ENCODE measurements at places on chromosomes 1 and 21.

- DNase-seq: no peak
Observed at GRCh38 chr1:150383631-150384324, 19.8 kb downstream of the RPRD2 start.

GRCh38 chr1:23403038-23403336, 21.6 kb downstream of the TCEA3 start:
- DNase-seq: no peak

DNA sequence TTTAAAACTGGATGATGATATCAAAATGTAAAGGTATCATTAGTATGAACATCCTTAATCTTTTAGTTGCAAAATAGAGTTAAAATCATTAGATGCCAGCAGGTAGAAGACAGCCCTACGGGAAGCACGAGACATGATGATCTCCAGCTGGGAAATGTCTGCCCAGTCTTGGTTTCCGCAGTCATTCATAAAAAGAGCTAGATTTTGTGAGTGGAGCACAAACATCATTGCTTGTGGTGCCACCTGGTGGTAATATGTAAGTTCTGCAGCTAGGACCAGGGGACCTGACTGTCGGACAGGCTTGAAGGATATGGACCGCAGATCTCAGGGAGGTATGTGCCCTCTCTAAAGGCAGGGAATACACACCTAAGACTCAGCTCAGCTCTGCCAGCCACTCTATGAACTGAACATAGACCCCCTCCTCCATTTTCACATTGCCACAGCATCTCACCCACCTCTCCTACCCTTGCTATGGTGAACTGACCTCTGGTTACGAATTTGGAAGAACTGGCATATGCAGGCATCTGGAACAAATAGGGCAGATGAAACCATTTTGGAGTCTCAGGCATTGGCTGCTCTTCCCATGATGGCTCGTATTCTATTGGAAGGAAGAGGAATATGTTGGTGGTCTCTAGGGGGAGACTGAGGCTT, 9.2 kb downstream of the FCMR start:
- no peak for DNase-seq

DNA sequence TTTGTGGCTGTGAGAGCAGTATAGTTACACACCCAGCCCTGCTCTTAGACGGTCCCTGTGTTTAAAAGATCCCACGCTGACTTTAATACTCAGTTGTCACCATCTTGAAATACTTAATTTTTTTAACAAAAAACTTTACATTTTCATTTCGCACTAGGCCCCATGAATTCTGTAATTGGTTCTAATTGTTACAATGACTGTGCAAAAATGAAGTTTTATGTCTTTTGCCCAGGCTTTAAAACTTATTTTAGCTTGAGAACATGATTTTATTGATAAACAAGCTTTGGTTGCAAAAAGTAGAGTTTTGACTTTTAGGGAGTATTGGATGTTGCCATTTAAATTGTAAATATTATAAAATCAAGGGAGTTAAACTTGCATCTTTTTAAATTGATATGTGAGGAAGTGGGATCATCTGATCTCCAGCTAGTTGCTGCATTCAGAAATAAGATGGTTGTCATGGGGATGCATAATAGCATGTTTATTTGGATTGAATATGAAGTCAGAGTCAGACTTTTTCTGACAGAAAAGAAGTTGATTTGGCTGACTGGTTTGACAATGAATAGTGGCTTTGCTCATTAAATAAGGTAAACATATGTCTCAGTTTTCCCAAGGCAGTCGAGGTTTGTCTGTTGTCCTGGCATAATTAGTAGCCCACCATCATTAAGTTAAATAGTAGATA, 23.0 kb upstream of the CRP start:
- DNase-seq: no peak

DNA sequence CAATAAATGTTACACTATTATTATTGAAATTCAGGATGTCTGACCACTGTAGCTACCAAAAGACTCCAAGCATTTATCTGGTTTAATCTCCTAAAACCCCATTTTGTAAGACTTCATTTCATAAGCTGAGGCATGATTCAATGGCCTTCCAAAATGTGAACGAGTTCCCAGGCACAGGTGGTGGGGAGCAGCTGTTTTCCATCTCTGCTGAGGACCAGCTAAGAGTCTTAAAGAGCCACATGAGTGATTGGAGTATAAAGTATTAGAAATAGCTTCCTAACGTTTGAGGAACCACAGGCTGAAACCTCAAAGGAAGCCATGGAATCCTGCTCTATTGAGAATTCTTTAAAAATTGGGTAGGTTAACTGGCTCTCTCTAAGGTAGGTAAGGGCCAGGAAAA, 44.9 kb downstream of the SEC16B start:
- DNase-seq: no peak

GRCh38 chr1:53556657-53557227, 97.5 kb downstream of the DMRTB1 start:
- DNase-seq: no peak

DNA sequence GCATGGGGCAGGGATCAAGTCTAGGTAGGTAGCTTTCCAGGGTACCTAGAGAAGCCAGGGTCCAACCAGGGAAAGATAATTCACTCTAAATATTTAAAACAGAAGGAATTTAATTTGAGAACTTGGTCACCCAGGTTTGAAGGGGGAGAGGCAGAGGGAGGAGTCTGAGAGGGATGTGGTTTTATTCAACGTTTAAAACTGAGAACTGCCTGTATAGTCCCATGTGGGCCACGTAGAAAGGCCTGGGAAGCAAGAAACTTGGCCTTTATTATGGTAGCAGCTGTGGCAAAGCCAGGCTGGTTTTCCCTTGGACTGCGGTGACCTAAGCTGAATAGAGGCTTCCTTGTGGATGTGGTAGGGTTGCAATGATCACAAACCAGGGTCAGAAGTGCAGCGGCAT, 42.0 kb upstream of the DUSP10 start:
- no peak for DNase-seq

- no peak for DNase-seq
Observed at GRCh38 chr1:234730770-234731568, 121.0 kb upstream of the IRF2BP2 start.

DNA sequence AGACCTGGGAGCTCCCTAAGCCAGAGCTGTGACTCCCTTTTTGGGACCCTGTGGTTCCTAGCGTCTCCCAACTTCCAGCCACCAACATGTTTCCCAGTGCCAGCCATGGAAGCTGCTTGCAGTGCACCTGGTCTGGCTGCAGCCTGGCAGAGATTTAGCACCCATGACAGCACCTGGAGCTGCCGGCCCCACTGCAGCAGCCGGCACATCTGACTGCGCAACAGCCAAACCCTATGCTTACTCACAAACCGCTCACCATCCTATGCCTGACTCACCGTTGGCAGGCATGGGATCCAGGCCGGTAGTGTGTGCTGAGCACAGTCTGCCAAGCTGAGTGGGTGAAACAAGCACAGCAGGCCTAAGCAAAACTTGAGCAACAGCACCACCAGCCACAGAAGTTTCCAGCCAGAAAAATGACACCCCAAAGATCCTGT, 435.9 kb upstream of the PRMT6 start:
- no peak for DNase-seq

GRCh38 chr1:81549588-81550127, 251.1 kb upstream of the ADGRL2 start:
- no peak for DNase-seq

- DNase-seq: no peak
Observed at GRCh38 chr1:226034482-226034881, 28.0 kb upstream of the H3-3A start.

DNA sequence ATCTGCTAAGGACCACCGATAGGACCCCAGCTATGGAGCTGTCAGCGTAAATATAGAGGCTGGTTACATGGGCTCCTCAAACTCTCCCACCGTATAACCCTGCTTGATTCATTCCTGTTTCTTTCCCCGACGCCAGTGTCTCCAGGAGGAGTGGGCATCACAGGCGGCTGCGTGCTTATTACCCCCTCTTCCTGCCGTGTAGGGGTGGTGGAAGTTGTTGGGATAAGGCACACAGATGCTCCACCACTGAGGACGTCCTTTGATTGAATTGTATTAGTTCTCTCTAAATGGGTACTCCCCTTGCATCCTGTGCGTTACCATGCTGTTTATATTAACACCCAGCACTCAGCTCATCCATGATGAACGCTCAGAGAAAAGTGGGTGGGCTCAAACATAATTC, 104.6 kb downstream of the ZBTB18 start:
- DNase-seq: no peak

GRCh38 chr1:64561993-64562392, 92.1 kb downstream of the CACHD1 start:
- DNase-seq: no peak

DNA sequence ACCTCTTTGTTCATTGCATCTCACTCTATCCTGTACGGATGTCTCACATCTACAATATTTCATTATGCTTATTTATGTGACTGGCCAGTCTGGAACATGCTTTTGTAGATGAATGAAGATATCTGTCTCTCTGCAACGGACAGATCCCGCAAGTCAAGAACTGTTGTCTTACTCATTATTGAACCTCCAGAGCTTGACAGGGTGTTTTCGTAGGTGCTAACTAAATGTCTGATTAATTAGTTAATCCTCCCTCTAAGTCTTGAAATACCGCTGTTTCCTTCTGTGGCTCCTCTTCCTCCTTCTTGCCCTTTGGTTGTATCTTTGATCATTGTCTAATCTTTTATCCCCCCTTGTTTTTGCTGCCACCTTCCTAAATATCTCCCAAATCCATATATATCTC, 3.2 kb upstream of the C1orf162 start:
- DNase-seq: no peak

DNA sequence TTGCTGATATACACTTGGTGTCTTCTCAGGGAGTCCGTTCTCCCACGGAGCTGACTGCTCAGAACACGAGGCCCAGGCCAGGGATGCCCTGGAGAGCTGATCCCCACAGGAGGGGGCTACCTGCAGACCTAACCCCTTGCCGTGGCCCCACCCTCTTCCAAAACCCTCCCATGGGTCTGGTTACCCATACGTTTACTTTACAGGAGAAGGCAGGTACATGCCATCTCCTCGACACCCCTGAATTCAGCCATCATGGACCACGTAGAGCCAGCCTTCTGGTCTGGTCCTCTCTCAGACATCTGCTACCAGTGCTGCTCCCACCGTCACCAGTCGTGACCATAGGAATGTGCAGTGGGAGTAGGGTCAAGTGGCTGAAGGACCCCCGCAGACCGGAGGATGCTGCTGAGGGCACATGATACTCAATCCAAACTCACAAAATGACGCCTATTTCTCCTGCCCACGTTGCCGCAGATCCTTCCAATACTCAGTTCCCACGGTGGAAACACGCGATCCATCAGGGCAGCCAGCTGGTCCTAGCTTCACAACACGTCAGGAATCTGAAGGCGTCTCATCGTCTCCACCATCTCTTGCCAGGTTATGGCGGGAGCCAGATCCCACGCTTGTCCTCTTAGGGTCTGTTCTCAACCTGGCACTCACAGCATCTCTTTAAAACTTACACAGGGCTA, 26.7 kb downstream of the PGBD5 start:
- DNase-seq: no peak

- DNase-seq: no peak
Observed at GRCh38 chr1:195715652-195716051, 892.6 kb downstream of the KCNT2 start.

DNA sequence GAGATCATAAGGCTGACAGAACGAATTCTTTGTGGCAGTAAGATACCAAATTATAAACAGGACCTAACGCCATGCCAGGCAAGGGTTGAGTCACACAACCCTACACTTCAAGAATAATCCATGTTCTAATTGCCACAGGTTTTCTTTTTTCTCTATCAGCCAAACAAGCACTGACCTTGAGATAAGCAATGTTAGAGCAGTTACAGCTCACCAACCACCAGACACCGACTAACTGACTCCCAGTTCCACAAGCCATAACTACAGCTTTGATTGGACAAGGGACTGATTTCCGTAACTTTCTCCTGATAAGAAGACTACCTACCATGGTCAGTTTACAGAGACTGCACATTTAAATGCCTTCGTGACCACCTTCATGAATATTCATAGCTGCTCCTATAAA, 149.6 kb downstream of the PTPRU start:
- DNase-seq: no peak

DNA sequence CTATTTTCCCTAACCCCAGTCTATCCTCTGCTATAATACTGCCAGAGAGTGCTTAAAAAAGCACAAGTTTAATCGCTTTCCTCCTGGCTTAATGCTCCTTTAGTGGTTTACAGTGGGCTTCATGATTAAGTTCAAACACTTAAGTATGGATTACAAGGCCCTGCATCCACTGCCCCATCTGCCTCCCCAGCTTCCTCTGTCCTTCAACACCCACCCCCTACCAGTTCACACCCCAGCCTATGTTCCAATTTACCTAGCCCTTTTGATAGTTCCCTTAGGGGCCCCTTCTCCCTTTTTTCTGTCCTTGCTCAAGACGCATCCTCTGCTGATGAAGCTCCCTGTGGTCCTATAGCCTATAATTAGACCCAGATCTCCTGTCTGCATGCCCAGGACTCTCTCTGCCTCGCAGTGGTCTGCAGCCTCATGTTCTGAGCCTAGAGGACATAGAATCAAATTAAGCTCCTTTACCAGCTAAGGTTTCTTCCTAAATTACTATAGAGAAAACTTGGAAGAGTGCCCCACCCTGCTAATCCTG, 212.5 kb downstream of the FGGY start:
- DNase-seq: no peak

- no peak for DNase-seq
Observed at GRCh38 chr1:161885003-161885402, 118.9 kb downstream of the ATF6 start.

DNA sequence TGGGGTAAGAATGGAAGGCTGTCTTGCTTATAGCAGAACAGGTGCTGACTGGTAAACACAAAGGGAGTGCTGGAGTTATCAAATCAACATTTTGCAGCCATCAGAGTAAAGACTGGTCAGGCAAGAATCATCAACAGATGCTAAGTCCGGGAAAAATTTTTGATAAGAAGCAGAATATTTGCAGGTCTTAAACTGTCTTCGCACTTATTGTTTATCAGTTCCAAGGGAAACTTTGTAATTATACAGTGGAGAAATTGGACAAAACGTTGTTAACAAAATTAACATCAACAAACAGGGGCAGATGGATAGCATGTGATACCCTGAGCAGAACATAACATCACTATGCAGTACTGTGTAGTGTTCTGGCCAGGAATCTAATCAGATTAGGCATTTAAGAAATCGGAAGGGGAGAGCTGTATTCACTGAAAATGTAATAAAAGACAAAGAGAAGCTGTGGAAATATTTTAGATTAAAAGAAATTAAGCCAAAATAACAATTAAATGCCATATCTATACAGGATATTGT, 127.1 kb downstream of the DAB1 start:
- no peak for DNase-seq

- no peak for DNase-seq
Observed at GRCh38 chr1:167926486-167926997, 9.9 kb upstream of the DCAF6 start.
